ENCODE measurements at places on chromosomes 6 and 20.

DNA sequence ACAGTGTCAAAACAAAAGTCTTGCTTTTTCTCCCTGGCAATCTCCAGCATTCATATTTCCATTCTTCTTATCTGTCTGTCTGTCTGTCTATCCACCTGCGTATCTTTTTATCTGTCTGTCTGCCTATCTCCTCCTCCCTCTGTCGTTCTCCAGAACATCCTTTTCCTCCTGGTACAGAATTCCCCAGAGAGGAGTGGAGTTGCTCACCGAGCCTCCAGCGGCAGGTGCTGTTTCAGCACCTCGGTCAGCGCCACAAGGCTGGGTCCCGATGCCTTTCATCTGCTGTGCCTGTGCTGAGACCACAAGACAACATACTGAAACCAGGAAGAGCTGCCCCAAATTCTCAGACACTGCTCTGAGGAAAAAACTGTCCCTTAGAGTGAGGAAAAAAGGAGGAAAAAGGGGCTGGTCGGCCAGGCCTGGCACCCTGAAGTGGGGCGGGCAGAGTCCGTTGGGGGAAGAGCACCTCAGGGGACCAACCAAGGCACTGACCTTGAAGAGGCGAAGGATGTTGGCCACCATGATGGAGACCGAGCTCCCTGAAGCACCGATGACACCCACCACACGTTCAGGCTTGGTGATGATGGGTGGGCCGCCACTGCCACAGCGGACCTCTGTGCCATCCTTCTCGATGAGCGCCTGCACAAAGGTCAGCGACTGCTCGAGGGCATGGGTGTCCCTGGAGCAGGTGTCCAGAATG is 13.3 kb downstream of the GRM4 start:
- no peak for DNase-seq

DNA sequence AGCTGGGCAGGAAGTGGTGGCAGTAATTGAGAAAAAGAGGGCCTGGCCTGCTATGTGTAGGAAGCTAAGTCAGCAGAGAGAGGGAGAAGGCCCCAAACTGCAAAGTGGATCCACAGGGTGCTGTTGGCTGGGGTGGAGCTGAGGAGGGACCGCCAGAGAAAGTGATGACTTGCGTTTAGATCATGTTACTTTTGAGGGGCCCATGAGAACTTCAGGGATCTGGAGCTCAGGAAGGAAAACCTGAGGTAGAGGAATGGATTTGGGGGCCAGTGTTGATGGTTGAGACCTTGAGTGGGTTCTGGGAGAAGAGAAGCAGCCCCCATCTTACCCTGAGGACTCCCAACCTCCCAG is 155.5 kb downstream of the MRPL14 start:
- DNase-seq, result no peak

GRCh38 chr20:51454250-51454865 is 88.2 kb downstream of the NFATC2 start:
- DNase-seq, result no peak

DNA sequence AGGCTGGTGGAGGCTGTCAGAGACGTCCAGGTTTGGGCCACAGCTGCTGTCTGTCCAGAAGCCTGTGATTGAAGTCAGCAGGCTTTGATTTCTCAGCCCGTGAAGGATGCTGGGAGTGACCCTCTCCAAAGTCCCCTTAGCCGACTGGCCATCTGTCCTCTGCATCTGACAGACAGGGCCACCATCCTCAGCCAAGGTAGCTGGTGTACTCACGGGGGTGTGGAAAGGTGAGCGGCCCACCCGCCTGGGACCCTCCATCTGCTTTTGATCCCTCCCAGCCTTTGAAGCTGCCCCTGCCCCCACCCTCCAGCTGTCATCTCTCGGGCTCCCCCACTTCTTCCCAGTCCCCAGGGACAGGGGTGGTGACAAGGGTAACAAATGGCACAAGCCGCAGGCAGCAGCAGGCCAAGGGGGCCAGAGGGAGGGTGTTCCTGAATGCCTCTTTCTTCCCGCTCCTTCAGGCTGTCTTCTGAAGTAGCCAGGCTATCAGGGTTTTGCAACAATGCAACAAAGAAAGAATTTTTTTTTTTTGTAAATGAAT is 84.4 kb downstream of the EYA2 start:
- DNase-seq, result no peak

DNA sequence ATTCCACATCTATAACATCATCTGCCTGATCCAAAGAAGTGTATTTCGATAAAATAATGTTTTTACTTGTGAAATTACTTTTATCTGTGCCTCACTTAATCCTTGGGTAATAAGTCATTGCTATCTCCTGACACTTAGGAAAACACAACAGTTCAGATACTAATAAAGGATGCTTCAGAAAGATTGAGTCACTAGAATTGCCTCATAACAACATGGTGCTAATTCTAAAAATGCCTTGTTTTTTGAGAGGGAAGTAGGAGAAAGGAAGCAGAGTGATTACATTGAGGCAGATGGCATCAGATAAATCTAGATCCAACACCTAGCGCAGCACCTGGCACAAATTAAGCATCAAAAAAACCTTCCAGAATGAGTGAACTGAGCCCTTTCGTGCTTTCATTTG is 69.0 kb downstream of the NCOA7 start:
- no peak for DNase-seq

DNA sequence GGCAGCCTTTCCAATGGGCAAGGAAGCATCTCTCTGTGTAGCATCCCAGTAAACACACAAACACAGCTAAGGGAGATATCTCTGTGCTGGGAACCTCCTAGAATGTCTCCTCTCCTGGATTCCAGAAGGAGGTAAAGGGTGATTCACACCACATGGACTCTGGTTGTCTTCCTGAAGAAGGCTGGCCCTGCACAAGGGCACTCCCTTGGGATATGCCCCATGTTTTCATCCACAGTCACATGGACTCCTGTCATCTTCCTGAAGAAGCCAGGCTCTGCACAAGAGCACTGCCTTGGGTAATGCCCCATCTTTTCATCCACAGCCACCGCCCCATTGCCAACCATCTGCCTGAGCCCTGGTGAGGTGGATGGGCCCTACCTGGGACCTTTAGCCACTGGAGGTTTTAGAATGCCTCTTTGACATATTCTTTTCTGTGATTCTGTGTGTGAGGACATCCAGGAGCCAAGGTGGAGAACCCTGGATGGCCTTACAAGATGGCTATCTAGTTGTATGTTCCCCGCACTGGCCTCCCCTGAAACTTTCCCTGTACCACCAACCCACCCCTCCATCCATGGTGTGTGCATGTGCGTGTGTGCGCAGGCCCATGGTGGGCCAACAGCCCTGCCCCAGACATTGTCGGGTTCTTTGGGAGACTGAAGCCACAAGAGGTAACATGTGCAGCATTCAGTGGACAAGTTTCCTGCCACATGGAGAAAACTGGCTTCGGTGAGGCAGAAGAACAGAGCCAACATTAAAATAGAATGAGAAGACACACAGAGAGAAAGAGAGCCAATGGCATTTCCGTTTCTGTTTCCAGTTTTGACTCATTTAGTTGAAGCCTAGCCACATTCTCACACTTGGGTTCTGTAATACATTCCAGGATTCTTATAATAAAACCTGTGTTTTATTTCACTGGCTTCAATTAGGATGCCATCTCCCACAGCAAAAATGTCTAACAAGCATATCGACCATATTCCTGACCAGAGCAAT is 110.2 kb upstream of the CST7 start:
- no peak for DNase-seq

DNA sequence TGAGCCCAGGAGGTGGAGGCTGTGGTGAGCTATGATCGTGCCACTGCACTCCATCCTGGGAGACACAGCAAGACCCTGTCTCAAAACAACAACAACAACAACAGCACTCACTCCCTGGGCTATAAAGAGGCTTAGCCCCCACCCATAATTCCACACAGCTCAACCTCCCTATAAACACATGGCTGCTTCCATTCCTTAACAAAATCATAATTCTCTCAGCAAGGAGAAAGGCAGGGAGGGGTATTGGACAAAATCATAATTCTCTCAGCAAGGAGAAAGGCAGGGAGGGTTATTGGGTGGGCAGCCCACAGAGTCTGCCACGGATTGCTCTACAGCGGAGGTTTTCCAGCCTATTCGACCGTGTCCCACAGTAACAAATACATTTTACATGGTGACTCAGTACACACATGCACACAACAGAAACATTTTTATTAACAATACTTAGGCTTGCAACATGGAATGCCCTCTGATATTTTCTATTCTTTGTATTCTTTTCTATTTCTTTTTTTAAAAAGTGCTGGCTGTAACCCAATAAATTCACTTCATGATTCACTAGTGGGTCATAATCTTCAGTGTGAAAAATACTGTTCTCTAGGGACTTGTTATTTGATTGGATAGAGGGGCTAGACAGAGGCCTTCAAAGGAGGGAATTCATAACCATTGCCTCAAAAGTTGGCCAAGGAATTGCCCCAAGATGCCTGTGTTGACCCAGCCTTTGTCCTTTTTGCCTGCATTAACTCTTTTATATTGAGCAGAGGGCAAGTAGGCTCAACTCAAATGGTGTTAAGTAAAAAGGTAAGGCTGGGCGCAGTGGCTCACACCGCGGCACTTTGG is 50.6 kb upstream of the ZMYND8 start:
- DNase-seq, result no peak

DNA sequence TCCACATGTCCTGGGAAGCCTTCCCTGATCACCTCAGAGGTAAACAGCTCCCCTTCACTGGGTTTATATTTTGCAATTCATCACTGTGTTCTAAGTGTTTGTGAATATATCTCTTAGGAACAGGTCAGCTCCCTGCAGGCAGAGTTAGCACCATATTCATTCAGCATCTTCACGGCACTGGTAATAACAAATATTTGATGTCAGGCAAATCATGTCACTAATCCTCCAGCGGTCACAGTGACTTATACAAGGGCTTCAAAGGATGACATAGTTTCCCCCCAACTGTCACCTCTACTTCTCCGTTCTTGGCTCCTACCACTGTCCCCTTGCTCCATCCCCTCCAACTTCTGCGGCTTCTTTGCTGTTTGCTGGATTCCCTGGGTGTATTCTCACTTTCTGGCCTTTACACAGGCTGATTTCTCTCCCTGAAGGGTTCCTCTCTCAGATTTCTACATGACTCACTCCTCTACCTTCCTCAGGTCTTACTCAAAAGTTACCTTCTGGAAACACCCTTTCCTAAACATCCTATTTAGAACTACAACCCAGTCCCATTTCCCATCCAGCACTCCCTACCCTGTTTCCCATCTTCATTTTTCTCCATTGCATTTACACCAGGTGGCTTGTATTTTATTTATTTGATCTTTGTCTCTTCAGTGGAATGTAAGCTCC is 66.6 kb downstream of the NHLRC1 start:
- no peak for DNase-seq

- no peak for DNase-seq
Measured at GRCh38 chr6:170156448-170157375, 134.2 kb downstream of the DLL1 start.

Data from activated CD4-positive, alpha-beta T cell treated with anti-CD3 and anti-CD28 coated beads, Interleukin-2, amount 50 U/mL, for 4 hours (primary cell).